T-cell (primary cell): ENCODE measurements at places on chromosomes 4 and X.

DNA sequence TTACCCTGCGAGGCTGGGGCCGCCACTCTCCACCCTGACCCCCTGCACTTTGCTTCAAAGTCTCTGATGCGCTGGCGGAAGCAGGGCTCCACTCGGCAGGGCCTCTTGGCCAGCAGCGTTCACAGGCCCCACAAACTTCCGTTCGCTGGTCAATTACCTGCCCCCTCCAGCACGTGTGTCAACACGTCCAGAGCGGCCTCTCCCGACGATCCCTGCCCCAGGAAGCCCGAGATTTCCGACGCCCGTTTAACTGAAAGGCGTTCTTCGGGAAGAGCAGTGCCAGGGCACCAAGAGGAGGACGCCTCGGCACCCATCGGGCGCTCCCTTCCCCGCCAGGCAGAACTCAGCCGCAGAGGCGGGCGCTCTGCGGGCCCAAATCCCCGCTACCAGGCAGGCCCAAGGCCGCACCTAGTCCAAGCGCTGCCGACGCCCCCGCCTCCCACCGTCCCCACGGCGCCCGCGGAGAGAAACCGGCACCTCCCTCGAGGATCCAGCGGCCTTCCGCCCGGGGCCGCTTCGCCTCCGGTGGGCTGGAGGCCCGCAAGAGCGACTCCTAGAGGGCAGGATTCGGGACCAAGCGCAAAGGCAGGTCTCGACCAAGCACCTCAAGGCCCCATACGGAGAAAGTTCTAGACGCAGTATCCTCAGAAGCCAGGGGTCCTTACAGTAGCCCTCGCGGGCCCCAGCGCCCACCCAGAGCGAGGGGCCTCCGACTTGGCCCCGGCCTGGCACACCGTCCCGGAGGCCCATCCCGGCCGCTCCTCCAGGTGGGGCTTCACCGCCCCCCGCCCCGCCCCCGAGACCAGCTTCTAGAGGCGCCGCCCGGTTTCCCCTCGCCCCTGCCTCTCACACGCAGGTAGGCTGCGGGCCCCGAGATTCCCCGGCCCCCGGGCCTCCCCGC is 586 bp downstream of the BCAP31 start:
- peak; percentile 31 for DNase-seq

DNA sequence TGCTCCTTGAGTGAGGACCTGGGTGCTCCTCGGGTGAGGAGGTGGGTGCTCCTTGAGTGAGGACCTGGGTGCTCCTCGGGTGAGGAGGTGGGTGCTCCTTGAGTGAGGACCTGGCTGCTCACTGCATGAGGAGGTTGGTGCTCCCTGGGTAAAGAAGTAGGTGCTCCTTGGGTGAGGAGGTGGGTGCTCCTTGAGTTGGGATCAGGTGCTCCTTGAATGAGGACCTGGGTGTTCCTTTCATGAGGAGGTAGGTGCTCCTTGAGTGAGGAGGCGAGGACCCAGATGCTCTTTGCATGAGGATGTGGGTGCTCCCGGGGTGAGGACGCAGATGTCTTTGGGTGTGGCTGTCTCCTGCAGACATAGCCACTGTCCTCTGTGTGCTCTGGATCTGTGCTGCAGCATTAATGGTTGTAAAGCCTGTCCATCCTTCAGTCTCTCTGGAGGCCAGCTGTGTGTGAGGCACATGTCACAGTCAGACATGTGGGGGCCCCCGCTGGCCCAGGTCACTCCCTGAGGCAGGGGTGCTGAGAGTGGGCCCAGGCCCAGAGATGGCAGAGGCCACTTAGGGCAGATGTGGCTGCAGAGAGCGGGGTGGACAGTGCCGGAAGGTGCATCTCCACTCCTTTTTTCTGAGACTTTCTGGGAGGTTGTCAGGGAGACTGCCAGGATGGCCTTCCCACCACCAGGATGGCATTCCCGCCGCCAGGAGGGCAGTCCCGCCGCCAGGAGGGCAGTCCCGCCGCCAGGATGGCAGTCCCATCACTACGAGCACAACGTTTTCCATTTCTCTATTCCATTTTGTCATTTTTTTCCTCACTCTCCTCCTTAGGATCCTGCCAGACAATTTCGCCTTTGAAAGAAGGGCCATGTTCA is 101.8 kb downstream of the HMX1 start:
- no peak for DNase-seq

DNA sequence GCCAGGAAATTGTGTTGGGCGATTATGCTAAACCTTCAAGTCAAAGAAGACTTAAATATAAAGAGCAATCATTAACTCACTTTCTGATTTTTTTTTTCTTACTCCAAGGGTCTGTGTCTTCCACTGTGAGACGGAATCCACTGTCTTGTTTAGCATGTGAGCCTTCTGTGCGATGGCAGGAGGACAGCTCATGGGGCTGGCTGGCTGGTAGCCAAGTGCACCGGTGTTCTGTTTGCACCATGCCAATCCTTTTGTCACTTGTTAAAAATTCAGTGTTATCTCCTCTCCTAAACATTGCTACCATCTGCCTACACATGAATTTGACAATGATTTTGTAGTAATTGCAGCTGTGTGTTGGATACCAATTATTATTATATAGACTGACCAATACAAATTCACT is 1056.3 kb upstream of the IGFBP7 start:
- DNase-seq: no peak

DNA sequence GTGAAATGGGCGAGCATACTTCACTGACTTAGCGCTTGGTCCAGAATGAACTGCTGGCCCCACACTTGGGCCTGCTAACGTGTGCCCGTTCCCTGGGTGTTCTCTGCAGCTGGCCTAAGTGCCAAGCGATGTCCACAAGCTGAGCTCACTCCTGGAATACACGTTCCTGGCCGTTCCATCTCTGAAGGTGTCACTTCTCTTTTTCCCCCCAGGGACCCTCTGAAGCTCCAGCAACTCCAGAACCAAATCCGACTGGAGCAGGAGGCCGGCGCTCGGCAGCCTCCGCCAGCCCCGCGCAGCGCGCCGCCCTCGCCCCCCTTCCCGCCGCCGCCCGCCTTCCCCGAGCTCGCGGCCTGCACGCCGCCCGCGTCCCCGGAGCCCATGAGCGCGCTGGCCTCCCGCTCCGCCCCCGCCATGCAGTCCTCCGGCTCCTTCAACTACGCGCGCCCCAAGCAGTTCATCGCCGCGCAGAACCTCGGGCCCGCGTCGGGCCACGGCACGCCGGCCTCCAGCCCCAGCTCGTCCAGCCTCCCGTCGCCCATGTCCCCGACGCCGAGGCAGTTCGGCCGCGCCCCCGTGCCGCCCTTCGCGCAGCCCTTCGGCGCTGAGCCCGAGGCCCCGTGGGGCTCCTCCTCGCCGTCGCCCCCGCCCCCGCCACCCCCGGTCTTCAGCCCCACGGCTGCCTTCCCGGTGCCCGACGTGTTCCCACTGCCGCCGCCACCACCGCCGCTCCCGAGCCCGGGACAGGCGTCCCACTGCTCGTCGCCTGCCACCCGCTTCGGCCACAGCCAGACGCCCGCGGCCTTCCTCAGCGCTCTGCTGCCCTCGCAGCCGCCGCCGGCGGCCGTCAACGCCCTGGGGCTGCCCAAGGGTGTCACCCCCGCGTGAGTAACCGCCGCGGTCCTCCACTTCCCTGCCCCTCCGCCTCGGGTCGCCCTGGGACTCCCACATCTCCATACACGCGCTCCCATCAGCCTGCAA is 132.3 kb downstream of the CBR4 start:
- DNase-seq: peak; percentile 7

DNA sequence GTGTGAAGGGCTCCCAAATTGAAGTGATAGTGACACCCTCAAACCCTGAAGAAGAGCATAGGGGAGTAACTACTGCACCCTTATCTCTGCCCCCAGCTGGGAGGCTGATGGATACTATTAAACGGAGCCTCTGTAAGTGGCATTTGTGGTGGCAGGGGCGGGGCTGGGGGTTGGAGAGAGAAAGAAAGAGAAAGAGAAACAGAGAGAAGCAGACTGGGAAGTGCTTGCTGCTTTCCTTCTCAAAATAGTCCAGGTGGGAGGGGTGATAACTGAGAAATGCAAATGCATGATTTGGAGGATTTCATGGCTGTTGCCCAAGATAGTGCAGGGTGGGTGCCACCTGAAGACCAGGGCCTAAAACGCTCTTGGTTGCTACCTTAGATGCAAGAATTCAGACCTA is 253.5 kb upstream of the GATB start:
- peak; percentile 22 for DNase-seq

DNA sequence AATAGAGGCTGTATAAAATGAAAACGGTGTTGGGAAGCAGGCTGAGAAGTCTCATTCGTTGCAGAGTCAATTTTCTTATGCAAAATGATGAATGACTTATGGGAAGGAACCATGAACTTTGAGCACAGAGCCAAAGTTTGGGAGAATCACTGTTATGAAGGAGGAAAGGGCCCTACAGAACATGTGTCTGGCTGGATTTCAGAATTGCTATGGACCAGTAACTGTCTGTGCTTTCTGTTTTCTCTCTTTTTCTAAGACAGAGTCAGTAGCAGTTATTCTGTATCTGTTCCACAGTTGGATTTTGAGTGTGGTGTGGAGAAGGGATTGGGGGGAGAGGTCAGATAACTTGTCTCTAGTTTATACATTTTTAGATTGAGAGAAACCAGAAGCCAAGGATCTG is 265.0 kb upstream of the HS3ST1 start:
- no peak for DNase-seq

- DNase-seq: no peak
Measured at GRCh38 chr4:143668930-143669552, 31.4 kb downstream of the FREM3 start.

DNA sequence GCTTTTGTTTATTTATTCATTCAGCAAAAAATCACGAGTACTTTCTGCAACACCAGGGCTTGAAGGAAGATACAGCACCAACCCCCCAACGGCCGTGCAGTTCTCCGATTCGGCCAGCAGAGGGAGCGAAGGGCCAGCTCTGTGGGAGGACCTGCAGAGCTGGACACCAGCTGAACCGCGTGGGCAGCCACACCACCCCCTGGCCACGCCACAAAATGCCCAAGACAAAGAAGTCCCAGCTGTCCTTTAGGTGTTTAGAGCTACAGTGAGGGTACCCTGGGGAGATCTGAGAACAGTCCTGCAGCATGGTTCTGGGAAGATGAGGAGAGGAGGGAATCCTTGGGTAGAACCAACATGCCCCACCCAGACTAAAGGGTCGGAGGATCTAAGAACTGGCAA is 83.1 kb downstream of the RELL1 start:
- peak; percentile 73 for DNase-seq

- no peak for DNase-seq
Measured at GRCh38 chr4:56028165-56028564, 79.4 kb downstream of the CEP135 start.

GRCh38 chrX:53738370-53738906 is 51.9 kb upstream of the HUWE1 start:
- no peak for DNase-seq

- no peak for DNase-seq
Measured at GRCh38 chrX:40147971-40148370, 50.2 kb upstream of the BCOR start.

- no peak for DNase-seq
Measured at GRCh38 chr4:101791182-101791558, 640 bp downstream of the BANK1 start.

- no peak for DNase-seq
Measured at GRCh38 chrX:11739776-11740175, 18.3 kb upstream of the MSL3 start.

GRCh38 chr4:5782829-5783476 is 72.0 kb downstream of the EVC start:
- DNase-seq: no peak

- no peak for DNase-seq
Measured at GRCh38 chr4:39706334-39706733, 8.4 kb downstream of the UBE2K start.

DNA sequence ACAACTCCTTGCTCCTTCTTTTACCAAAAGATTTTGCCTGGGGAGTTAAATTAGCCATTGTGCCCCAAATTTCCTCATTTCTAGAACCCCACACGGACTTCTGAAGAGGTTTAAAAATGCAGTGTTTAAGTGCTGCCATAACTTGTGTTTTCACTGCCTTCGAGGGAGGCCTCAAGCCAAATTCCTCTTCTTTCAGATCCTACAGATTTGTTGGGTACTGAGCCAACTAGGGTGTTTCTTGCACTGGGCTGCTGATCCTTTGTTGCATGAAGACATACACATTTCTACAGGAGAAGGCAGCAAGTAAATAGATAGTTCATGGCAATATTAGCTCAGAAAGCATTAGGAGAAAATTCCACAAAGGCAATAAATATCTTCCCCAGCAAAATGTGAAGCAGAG is 43.8 kb downstream of the GLRA2 start:
- DNase-seq: no peak

DNA sequence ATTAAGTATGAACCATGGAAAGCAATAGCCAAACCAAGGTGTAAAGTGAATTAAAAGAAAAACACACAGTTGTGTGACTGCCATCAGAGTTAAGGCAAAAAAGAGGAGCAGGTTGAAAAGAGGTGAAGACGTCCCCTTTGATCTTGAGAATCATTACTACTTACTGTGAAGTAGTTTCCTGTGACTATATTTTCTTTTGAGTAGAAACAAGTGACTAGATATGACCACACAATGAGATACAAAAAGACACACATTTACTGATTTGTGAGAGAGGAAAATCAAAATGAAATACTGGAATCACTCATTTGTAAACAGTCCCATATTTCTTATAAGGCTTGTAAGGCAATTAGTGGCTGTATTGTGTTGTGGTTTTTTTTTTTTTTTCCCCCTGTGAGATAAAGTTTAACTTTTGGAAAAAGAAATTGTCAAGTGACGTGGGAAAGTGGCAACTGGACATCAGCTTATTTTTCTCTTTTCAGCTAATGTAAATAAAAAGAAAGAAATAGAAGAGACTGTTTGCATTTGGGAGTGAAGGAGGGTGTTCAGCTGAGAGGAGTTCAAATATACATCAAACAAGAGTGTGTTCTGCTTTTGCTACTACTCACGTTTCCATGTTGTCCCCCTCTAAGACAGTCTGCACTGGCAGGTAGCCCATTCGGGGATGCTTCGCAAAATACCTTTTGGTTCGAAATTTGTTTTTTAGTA is 106.4 kb upstream of the FTHL17 start:
- DNase-seq: no peak

GRCh38 chr4:78291277-78291676 is 234.2 kb downstream of the FRAS1 start:
- no peak for DNase-seq

DNA sequence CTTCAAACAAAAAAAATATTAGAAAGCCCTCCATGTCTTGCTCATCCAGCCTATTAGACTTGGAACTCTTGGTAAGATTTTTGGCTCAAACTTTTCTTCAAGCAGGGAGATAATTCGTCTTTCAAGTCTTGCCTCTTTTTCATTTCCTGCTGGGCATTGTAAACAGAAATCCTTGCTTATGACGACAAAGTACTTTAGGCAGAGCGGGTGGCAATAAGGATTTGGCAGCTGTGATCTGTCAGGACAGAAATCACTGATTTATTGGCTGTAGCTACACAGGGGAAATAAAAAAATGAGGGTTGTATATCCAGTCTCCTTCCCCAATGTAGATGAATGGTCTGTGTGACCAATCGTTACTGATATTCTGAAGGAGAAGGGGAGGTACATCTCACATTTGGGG is 121.6 kb downstream of the SLC4A4 start:
- no peak for DNase-seq

DNA sequence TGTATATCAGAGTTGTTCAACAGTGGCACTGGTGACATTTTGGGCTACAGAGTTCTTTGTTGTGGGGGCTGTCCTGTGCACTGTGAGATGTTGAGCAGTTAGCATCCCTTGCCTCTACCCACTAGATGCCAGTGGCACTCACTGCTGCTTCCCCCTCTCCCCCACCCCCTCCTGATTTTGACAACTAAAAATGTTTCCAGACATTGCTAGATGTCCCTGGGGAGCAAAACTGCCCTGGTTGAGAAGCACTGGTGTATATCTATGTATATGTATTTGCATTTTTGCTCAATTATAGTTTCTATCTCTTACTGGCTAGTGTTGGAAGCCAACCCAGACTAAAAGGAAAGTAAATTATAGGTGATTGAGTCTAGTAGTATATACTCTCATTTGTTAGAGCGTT is 2.4 kb downstream of the TMEM131L start:
- DNase-seq: no peak
